ENCODE measurements at places on chromosomes 7 and 10. TPM values are rescaled to one million over a fixed set of nuclear protein-coding genes. Genes with fewer than 3 reads are reported as not detected.

Gene MYO3A
- not detected for total RNA-seq

Gene CTNNA3
- not detected for total RNA-seq

Gene CDHR3
- total RNA-seq = 5.4 TPM

Gene PRR15
- 0.16 TPM for total RNA-seq

Gene CC2D2B
- not detected for total RNA-seq

Gene NPC1L1
- total RNA-seq = 0.09 TPM

Gene NPY4R2
- not detected for total RNA-seq

Gene CUBN
- total RNA-seq = 2.2 TPM

Gene KMT2E
- 73.6 TPM for total RNA-seq

Gene HTR5A
- total RNA-seq = not detected

Gene CHCHD3
- 66.8 TPM for total RNA-seq

All from bronchial smooth muscle cell (primary cell).